ENCODE measurements at places on chromosomes 11 and 22. TPM values are rescaled to one million over a fixed set of nuclear protein-coding genes. Genes with fewer than 3 reads are reported as not detected.

MS4A7 gene
- not detected for total RNA-seq

DAGLA gene
- total RNA-seq: 1.6 TPM

OR6T1 gene
- not detected for total RNA-seq

TLCD5 gene
- total RNA-seq: 4.9 TPM

NDUFS3 gene
- total RNA-seq: 85.6 TPM

SLC37A2 gene
- total RNA-seq: 0.36 TPM
